ENCODE measurements at places on chromosomes 4 and X. TPM values are rescaled to one million over a fixed set of nuclear protein-coding genes. Genes with fewer than 3 reads are reported as not detected.

- H3K27ac ChIP-seq: peak overlapping the region; percentile 66
- peaks cover 56% of the 10 kb centered on the region for H3K36me3 ChIP-seq
- peaks cover 79% of the 10 kb centered on the region for H3K4me1 ChIP-seq
- H3K27me3 ChIP-seq: no peaks in the 10 kb centered on the region
These were observed 12.2 kb downstream of the WDR1 start for GRCh38 chr4:10104211-10104990.

GRCh38 chr4:174005422-174005821, 278.0 kb downstream of the FBXO8 start:
- no peak for DNase-seq
- no peak overlapping the region for H3K4me3 ChIP-seq
- no peaks in the 10 kb centered on the region for H3K4me1 ChIP-seq
- no peaks in the 10 kb centered on the region for H3K36me3 ChIP-seq
- no peak overlapping the region for H3K27ac ChIP-seq

The SLC10A3 gene
- polyA plus RNA-seq: 35.0 TPM

The TMEM131L gene
- 59.9 TPM for polyA plus RNA-seq

DNA sequence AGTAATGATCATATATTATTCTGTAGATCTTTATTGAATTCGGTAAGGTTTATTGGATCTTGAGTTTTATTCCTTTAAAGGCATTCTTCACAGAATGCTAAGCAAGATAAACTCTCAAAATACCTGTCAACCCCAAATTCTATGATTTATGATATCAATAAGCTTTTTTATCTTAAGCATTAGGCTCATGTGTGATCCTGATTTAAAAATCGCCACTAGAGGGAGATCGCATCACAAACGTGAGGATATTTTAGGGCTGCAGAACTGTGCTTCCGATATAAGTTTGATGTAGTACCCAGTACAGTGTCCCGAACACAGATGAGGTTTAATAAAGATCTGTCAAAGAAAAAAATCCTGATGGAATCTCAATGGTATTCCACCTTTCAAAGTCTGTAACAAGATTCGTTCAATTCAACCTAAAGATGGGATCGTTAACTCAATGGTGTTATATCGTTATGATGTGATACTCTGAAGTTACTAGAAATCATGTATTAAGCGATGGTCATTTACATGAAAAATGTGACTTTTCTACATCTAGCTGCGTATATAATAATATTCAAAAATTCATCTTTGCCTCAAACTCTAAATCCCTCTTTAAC, 169.0 kb downstream of the CORIN start:
- H3K27ac ChIP-seq: no peak overlapping the region
- no peaks in the 10 kb centered on the region for H3K4me1 ChIP-seq
- no peaks in the 10 kb centered on the region for H3K27me3 ChIP-seq
- peak; percentile 39 for DNase-seq

DNA sequence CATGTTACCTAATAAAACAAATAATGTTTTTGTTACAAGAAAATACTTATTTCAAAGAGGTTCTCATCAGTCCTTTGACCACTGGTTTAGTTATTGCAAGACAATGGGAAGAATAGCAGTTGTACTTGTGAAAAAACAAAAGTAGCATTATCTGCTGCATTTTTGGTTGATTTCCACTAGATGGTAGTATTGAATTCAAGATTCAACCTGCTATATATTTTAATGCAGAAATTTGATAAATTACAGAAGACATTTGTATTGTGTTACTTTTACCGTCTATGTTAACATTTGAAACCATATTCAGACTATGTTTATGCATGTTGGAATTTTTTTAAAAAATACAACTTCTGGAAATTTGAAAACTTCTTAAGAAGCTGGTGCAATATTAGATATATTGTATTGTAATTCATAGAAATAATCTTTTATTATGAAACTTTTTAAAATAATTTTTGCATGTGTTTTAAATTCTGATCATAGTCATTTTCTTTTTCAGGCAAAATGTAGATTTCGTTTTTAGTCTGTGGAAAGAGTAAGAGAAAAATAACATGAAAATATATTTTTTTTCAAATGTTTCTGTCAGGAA, 56.4 kb downstream of the SPCS3 start:
- no peaks in the 10 kb centered on the region for H3K4me1 ChIP-seq
- no peak overlapping the region for H3K4me3 ChIP-seq
- no peaks in the 10 kb centered on the region for H3K36me3 ChIP-seq
- no peak for DNase-seq
- no peaks in the 10 kb centered on the region for H3K27me3 ChIP-seq

DNA sequence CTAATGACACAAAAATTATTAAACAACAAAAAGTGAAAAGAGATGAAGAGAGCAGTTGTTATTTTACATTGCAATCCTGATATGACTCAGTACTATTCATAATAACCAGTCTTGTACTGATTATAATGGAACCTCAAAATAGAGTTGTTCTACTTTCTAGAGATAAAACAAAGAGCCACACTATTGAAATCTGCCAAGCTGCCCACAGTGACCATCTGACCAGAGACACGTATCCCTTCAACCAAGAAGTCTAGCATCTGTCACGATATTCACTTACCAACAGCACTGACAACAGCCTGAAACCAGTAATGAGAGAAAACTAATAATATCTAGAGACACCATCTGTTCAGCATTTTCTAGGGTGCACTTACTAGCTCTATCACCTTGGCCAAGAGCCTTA, 466.7 kb downstream of the NKX6-1 start:
- H3K4me1 ChIP-seq: no peaks in the 10 kb centered on the region
- no peak overlapping the region for H3K27ac ChIP-seq
- H3K4me3 ChIP-seq: no peak overlapping the region
- no peaks in the 10 kb centered on the region for H3K36me3 ChIP-seq
